ENCODE measurements at places on chromosomes 13 and 19.

GRCh38 chr13:51275101-51275500 lies 52.9 kb downstream of the FAM124A start:
- DNase-seq, result no peak

DNA sequence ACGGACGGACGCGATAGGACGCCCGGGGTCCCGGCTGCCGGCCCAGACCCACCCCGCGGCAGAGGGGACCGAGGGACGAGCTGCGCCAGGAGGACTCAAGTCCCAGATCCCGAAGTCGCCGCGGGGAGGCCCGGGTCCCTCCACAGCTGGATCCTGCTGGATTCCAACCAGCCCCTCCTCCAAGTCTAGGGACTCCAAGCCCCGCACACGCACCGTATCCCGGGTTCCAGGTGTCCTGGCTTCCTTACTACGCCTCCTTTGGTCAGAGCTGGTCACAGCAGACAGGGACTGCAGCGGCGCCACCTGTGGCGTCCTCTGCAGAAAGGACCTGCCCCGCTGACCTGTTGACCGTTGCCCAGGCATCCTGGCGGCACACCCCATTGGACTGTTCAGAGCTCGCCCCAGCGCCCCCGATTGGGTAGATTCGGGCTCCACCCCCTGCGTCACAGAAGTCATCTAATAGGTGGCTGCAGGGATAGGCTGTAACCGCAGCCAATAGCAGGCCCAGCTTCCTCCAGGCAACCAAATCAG lies 29.0 kb upstream of the ZNF709 start:
- no peak for DNase-seq

- no peak for DNase-seq
Observed at GRCh38 chr13:93338906-93339305, 112.3 kb downstream of the GPC6 start.

DNA sequence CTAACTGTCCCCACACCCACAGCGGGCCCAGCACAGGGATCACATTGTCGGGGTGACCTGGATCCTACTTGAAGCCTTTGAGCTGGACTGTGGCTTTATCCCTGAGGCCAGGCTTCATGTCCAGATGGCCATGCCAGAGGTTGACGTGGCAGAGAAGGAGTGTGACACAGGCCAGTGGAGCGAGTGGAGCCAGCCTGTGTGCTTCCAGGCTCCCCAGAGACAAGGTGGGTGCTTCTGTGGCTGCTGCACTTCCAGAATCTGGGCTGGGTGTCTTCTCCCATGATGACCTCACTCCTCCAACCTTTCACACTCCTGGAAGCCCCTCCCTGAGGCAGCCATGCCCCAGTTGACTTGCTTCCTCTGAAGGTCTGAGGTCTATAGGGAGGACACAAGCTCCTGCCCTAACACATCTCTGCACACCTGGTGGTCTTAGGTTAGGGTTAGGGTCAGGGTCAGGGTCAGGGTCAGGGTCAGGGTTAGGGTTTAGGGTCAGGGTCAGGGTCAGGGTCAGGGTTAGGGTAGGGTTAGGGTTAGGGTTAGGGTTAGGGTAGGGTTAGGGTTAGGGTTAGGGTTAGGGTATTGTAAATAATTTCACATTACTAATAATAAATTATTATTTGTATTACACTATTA lies 13.1 kb upstream of the MZF1 start:
- DNase-seq, result no peak

DNA sequence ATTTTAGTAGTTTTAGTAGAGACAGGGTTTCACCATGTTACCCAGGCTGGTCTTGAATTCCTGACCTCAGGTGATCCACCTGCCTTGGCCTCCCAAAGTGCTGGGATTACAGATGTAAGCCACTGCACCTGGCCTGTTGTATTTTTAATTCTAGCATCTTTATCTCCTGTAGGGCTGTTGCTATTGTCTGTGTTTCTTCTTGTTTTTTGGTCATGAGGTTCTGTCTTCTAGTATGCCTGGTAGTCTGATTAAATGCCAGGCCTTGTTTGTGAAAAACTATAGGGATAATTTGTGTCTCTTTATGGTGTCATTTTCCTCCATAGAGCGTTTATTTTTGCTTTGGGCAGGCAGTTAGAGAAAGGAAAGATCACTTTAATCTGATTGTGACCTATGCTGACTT lies 3.1 kb downstream of the ARHGEF18 start:
- no peak for DNase-seq

DNA sequence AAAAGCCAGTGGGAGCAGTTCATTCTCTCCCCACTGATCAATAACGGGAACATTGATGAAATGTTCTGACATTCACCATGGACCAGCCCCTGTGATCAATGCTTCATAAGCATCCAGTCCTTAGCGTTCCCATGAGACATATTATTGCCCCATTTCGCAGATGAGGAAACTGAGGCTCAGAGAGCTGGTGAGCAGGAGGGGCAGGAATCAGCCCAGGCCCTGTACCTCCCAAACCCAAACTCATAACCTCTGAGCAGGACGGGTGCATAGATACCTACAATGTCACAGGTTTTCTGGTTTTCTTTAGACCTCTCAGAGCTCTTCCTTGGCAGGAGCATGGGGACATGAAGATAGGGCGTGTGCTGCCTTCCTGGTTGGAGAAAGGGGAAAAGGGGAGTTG lies 2.1 kb downstream of the MCOLN1 start:
- no peak for DNase-seq

- DNase-seq, result no peak
Observed at GRCh38 chr19:8935460-8935859, 74.7 kb downstream of the MUC16 start.

- no peak for DNase-seq
Observed at GRCh38 chr13:22405891-22406290, 735.0 kb downstream of the FGF9 start.

DNA sequence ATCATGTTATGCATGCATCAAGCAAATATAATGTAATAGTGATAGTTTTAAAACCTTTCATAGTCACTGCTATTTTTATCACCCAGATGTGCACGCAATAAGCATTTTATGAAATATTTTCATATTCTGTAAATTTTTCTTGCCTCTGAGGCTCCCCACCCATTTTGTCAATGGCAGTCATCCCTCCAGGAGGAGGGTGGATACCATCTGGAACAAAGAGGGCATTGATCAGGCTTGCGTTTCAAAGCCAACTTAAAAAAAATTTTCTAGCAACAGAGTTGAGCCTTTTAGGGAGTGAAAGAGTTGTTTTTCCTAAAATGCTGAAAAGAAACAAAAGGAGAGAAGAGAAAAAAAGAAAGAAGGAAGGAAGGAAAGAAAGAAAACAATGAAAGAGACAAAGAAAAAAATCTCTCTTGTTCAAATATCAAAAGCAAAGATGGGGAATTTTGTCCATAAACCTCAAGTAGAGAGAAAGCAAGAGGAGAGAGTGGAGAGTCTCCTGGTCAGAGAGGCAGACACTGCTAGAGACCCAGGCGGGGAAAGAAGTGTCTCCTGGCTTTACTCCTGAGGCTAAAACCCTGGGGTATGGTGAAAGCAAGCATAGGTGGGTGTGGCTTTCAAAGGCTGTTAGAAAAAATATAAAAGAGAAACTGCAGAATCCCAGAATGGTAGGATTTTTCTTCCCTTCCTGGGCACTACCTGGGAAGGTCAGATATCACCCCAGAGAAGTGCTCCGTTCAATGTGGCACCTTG lies 63.6 kb upstream of the KLF12 start:
- DNase-seq, result no peak

- DNase-seq, result no peak
Observed at GRCh38 chr13:33677215-33677614, 140.7 kb upstream of the RFC3 start.

- DNase-seq, result no peak
Observed at GRCh38 chr19:12647490-12648071, 19.0 kb downstream of the MAN2B1 start.

GRCh38 chr13:99151516-99151915 lies 49.1 kb upstream of the UBAC2 start:
- DNase-seq, result no peak

DNA sequence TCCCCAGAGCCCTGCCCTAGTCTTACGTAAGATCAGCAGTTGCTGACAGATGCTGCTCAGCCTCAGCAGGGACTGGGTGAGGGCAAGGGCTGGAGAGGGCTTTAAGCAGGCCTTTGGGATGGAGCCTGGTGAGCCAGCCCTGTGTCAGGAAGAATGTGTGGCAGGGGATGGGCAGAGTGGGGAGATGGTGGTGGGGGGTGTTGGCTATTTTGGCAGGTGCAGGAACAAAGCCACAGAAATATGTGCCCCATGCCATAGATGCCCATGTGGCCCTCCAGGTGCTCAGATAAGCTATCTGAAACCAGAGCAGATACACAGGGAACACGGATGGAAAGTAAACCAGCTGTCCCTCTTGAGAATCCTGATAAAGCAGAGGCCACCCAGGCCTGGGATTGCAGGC lies 1325.0 kb downstream of the UQCRFS1 start:
- DNase-seq, result no peak

GRCh38 chr19:53884256-53884655 lies 2.3 kb downstream of the PRKCG start:
- no peak for DNase-seq

DNA sequence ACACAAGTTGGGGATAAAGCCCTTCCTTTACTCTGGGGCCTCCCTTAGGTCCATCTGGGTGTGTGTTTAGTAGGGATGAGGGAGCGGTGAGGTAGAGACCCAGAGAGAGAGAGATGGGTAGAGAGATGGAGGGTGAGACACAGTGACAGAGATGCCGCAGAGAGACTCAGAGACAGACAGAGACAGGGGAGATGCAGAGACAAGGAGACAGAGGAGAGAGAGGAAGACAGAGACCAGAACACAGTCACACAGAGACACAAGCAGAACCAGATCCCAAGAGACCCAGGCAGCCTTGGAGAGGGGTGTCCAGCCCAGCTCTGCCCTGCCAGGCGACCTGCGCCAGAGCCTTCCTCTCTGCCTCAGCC lies 2.4 kb downstream of the KLK1 start:
- no peak for DNase-seq

GRCh38 chr13:88590574-88590973 lies 919.4 kb downstream of the SLITRK5 start:
- no peak for DNase-seq

DNA sequence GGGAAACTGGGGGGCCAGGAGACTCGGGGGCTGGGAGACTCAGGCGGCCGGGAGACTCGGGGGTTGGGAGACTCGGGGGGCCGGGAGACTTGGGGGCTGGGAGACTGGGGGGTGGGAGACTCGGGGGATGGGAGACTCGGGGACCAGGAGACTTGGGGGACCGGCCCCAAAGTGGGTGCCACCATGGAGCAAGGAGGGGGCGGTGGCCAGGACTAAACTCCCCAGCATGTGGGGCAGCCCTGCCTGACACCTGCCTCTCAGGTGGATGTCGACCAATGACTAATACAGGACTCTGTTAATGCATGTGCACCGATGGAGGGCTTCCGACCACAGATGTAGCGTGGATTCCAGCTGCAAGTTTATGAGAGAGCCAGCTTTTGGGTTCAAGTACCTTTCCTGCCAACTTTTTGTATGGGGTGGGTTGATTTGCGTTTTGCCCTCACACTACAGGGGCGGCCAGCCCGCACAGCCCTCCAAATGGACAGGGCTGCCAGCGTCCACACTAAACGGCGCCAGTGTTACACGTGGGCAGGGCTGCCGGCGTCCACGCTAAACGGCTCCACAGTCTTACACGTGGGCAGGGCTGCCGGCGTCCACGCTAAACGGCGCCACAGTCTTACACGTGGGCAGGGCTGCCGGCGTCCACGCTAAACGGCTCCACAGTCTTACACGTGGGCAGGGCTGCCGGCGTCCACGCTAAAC lies 62.2 kb downstream of the RASA3 start:
- DNase-seq, result no peak

DNA sequence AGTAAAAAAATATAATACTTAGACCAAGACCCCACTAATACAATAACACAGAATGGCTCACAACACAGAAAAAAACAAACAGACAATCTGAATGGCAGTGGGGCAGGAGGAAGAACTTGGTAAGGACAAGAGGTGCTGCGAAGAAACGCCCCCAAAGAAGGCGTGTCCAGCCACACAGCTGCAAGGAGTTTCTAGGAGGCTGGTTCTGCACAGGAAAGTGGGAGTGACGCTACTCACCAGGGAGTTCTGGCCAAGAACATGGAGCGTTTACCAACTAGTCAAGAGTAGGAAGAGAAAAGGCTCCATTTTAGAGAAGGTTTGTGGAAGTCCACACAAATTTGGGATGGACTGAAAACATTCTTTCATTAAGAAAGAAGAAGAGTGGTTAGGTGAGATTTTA lies 95.3 kb upstream of the SLC15A1 start:
- DNase-seq, result no peak

GRCh38 chr13:75226733-75227435 lies 255.1 kb downstream of the TBC1D4 start:
- DNase-seq, result no peak

DNA sequence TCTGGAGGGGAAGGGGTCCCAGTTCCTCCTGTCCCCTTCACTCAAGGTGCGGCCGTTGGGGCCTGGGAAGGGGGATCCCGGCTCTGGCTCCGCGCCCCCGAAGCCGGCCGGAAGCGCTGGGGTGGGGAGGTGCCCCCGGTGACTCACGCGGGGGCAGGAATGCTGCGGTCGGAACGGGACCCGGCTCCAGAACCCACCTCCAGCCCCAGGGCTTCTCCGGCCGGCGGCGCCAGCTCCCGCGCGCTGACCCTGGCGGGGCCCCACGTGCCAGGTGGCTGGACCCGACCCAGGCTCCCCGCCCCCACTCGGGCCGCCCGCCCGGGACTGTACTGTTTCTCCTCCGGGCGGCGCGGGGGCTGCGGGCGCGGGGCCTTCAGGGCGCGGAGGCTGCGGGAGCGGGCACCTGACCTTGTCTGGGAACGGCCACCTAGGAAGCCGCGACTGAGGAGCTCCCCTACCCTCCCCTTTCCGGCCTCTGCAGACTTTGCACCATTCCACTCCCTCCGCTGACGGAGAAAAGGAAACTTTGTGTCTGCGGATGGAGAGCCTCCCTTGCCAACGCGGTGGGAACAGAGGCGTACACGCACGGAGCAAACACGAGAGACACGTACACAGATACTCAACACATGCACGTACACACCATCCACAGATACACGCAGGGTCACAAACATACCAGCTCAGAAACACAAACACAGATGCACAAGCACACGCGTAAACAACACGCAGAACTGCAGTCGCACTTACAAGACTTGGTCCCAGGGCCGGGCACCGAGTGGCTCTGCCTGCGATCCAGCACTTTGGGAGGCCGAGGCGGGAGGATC lies 7.2 kb downstream of the AXL start:
- DNase-seq, result peak; percentile 2

All from stimulated activated CD8-positive, alpha-beta memory T cell treated with anti-CD3 and anti-CD28 coated beads, Interleukin-2, amount 100 ng/mL, for 1 hour (primary cell).